Upper lobe of left lung (tissue), 6 donors: ENCODE measurements at places on chromosomes 2 and 18.
A peak's percentile ranks its signal among the peaks of the same experiment; 100 is the strongest.

GRCh38 chr18:47260924-47261701 lies 9.7 kb upstream of the SKOR2 start:
- peak; percentile 68 for DNase-seq

DNA sequence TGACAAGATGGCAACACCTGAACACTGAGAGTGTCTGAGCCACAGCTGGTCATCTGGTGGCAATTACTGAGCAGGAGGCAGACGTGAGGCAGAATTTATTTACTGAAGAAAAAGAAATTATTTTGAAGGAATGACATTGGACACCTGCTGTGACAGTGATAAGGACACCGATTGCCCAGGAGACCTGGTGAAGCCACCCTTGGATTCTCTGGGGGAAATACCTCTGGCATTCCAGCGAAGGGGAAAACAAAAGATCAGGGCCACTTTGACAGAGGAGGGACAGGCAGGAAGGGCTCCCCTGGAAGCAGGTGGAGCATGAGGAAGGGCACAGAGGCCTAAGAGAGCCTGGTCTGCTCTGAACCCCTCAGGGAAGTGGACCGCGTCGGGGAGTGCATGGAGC lies 85.4 kb upstream of the ALPP start:
- DNase-seq: no peak

DNA sequence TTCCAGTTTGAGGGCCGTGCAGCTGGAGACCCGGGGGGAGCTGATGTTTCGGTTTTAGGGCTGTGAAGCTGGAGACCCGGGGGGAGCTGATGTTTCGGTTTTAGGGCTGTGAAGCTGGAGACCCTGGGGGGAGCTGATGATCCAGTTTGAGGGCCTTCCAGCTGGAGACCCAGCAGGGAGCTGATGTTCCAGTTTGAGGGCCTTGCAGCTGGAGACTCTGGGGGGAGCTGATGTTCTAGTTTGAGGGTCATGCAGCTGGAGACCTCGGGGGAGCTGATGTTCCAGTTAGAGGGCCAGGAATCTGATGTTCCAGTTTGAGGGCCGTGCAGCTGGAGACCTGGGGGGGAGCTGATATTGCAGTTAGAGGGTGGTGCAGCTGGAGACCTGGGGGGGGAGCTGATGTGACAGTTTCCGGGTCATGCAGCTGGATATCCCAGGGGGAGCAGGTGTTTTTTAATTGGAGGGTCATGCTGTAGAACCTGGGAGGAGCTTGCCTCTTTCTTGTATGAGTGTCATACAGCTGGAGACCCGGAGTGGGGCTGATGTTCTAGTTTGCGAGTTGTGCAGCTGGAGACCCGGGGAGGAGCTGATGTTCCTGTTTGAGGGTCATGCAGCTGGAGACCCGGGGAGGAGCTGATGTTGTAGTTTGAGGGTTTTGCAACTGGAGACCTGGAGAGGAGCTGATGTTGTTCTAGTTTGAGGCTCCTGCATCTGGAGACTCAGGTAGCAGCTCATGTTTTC lies 153.2 kb downstream of the RTP5 start:
- no peak for DNase-seq

- no peak for DNase-seq
These were observed 337.6 kb downstream of the IRS1 start for GRCh38 chr2:226461981-226462380.

DNA sequence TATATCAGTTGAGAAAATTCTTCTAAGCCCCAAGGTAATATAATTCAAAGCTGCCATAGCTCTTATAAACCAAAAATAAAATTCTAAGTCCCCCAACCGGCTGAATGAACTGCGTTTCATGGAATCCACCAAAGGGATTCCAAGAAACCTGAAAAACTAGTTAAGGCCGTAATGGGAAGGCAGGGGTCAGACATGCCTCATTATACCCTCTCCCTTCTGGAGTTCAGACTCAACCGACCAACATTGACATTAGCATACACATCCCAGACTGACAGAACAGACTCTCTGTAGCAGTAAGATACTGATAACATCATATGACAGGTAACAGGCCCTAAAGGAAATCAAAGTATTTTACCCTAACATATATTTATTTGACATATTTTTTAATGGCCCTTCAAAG lies 31.4 kb upstream of the PHLPP1 start:
- DNase-seq: no peak

GRCh38 chr18:6249788-6250187 lies 164.9 kb downstream of the L3MBTL4 start:
- no peak for DNase-seq

- no peak for DNase-seq
These were observed 148.9 kb upstream of the TNP1 start for GRCh38 chr2:217008794-217009193.

- no peak for DNase-seq
These were observed 47.0 kb downstream of the BMPR2 start for GRCh38 chr2:202423139-202423538.

GRCh38 chr18:76054156-76054555 lies 440.9 kb downstream of the ZNF516 start:
- DNase-seq: no peak

DNA sequence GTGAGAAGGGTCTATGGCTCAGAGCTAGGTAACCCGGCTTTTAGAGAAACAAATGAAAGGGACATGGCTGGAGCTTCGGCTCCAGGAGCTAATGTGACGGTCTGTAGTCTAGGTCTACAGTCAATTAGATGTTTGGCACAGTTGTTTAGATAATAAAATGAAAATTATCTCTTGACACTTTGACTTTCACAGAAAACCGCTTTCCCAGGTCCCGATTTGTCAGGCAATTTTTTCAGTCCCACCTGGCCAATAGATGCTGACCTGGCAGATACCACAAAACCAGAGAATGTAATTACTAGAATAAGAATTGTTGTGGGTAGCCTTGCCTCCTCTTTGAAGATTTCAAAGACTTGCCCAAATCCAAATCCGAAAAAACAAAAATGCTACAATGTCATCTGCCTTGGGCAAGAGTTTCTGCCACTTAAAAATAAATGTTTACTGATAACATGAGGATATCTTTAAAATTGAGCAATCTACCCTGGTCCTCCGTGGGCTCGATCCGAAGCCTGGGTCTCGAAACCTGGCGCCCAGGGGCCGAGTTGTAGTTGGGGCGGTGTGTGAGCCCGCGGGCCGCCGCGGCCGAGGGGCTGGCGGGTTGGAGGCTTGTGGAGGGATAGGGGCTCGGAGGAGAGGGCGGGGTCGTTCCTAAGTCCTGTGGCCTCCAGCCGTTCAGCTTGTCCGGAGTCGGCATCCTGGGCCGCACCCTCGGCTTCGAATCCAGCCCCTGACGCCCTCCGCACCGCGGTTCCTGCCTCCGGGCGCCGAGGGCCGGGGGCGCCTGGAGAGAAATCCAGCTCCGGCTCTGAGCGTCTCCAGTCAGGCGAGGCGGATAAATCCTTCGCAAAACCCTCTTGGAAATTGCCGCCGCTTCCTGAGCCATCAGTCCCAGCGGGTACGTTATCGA lies 2.3 kb downstream of the EMX1 start:
- peak; percentile 77 for DNase-seq

- DNase-seq: no peak
These were observed 49.1 kb downstream of the GREB1L start for GRCh38 chr18:21291106-21291505.

DNA sequence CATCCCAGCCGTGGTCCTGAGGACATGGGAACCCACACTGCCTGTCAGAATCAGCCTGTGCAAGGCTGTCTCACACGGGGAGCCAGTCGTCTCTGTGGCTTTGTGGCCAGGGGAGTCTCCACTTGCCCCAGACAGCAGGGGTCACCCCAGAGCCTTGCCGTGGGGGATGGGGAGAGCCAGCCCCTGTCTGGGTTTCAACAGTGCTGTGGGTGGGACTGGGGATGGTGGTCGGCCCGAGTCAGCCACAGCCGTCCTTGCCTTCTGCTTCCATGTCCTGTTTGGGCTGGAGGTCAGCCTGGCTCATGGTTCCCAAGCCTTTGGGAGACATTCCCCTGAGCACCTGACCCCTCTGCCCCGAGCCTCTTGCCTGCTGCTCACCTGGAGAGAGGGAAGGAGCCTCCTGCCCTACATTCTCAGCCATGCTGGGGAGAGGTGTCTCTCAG lies 19.6 kb downstream of the GPR35 start:
- DNase-seq: peak; percentile 52

DNA sequence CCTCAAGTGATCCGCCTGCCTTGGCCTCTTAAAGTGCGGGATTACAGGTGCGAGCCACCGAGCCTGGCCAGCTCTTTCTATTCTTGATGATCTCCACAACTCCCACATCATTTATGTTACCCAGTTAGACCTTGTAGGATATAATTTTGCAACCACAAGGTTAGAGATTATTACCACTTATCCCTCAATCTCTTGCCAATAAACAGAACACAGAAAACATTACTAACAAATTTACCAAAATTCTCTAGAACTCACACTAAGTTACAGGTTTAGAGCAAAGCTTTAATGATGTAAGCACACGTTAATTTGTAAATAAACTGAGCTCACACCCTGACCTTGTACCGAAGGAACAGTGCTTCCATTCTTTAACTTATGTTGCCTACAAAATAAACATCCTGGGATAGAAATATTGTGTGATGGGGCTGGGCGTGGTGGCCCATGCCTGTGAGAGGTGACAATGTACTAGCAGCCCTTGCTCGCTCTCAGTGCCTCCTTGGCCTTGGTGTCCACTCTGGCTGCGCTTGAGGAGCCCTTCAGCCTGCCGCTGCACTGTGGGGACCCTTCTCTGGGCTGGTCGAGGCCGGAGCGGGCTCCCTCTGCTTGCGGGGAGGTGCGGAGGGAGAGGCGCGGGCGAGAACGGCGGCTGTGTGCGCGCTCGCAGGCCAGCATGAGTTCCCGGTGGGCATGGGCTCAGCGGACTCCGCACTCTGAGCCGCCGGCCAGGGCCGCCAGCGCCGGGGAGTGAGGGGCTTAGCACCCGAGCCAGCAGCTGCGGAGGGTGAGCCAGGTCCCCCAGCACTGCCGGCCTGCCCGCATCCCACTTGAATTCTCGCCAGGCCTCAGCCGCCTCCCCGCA lies 42.1 kb upstream of the ITSN2 start:
- no peak for DNase-seq

DNA sequence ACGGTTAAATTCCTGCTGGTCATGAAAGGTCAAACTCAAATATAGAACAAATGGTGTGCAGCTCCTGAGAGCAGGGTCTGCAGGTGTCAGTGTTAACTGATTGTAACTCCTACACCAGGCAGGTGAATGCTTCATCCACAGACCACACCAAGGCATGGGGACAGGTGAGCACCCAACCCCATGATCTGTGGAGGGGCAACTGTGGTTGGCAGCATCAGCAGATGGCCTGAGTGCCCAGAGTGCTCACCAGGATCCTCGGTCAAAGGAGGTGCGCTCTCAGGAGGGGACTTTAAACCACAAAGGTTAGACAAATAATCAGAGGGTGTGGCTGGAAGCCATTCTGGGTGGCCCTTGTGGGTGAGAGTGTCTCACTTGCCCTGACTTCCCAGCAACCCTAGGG lies 44.5 kb downstream of the PTGR3 start:
- DNase-seq: no peak
